ENCODE measurements at places on chromosomes 11 and 22. TPM values are rescaled to one million over a fixed set of nuclear protein-coding genes. Genes with fewer than 3 reads are reported as not detected.

Gene PDE2A
- 26.7 TPM for total RNA-seq

Gene IFT27
- 31.8 TPM for total RNA-seq

Gene GRAP2
- 2.5 TPM for total RNA-seq

Gene IFITM10
- total RNA-seq: 0.35 TPM

Gene TH
- 1.3 TPM for total RNA-seq

Gene OR52E8
- total RNA-seq: not detected

Gene UBQLNL
- 1.5 TPM for total RNA-seq

Gene PNPLA5
- not detected for total RNA-seq

Gene TREH
- total RNA-seq: 2.0 TPM

Gene AIFM3
- 0.99 TPM for total RNA-seq

Gene DDX17
- total RNA-seq: 1,686 TPM

Gene CELF1
- total RNA-seq: 140 TPM

Gene FGF19
- 0.70 TPM for total RNA-seq

Gene TCP11L1
- total RNA-seq: 16.6 TPM

Gene RAB39A
- total RNA-seq: 1.5 TPM
